ENCODE measurements at places on chromosomes 4 and X.

- DNase-seq = no peak
These were observed 63.6 kb upstream of the NRK start for GRCh38 chrX:105758754-105759153.

- no peak for DNase-seq
These were observed 5.0 kb upstream of the NSD2 start for GRCh38 chr4:1866189-1866661.

- peak; percentile 18 for DNase-seq
These were observed 102.6 kb upstream of the PRKX start for GRCh38 chrX:3815896-3816664.

- no peak for DNase-seq
These were observed 326.6 kb upstream of the F9 start for GRCh38 chrX:139203651-139204570.

DNA sequence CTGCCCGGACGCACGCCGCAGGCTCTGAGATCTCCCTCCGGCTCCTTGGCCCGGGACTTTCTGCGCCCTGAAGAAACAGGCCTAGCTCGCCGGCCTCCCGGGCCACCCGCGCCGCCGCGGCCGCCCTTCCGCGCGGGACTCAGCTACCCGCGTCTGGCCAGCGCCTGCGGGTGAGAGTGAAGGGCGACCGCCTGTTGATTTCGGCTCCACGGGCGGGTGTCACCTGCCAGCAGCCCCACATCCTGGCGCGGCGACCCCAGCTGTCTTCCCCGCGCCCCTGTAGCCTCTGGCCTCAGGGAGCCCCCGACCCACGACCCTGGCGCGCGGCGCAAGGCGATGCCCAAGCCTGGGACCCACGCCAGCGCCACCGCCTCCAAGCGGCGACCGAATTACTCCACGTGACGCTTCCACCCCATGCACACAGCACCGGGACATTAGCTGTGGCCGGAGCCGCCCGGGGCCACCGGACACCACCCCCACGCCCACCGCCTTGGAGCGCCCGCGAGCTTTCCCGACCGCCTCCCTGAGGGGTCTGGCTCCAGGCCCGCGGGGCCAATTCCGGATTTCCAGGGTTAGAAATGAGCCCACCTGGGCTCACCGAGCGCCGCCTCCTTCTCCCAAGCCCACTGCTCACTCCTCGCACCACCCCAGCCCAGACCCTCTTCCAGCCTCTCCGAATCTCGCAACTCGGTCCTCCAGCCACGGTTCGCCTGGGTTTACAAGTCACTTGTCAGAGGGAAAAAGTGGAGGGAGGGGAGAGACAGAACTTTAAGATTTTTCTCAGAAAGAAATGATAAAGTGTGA, 10.2 kb downstream of the ARX start:
- no peak for DNase-seq
